CD4-positive, alpha-beta T cell treated with Interferon alpha-2 for 1 hour (primary cell): ENCODE measurements at places on chromosomes 3 and 15.
A peak's percentile ranks its signal among the peaks of the same experiment; 100 is the strongest.

GRCh38 chr3:23723930-23724329, 81.8 kb upstream of the UBE2E1 start:
- peak; percentile 2 for DNase-seq

- DNase-seq: no peak
Observed at GRCh38 chr3:43525386-43525785, 96.4 kb downstream of the ANO10 start.

DNA sequence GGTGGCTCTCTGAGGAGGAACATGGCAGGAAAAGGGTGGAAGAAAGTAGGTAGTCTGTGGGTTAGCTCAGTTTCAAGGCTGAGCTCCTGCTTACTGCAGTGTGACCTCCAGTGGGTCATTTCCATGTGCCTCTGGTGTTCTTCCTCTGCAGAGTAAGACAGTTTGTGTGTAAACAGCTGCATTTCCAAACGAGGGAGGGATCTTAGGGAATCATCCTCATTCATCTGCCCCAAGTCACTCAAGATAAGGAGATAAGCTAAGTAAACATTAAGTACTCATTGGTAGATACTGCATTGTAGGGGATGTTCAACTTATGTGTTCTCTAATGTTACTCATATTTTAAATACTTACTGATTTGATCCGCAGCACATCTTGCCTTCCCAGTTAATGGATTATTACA, 83.6 kb downstream of the CLSTN2 start:
- no peak for DNase-seq

GRCh38 chr3:98433764-98434163, 29.2 kb upstream of the OR5K1 start:
- no peak for DNase-seq

DNA sequence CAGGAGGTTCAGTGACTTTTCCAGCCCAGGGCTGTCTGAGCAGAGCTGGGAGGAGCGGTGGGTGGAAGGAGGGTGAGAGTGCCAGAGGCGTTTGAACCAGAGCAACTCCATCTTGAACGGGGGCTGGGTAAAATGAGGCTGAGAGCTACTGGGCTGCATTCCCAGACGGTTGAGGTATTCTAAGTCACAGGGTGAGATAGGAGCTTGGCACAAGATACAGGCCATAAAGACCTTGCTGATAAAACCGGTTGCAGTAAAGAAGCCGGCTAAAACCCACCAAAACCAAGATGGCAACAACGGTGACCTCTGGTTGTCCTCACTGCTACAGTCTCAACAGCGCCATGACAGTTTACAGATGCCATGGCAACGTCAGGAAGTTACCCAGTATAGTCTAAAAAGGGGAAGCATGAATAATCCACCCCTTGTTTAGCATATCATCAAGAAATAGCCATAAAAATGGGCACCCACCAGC, 60.2 kb downstream of the ABTB1 start:
- no peak for DNase-seq

- no peak for DNase-seq
Observed at GRCh38 chr3:84128024-84128423, 830.8 kb upstream of the CADM2 start.

- DNase-seq: no peak
Observed at GRCh38 chr3:143731320-143731719, 116.9 kb downstream of the SLC9A9 start.

- DNase-seq: no peak
Observed at GRCh38 chr3:74531491-74531890, 83.0 kb downstream of the CNTN3 start.
